ENCODE measurements at places on chromosomes 3 and 15.

GRCh38 chr3:188788621-188789081 lies 383.1 kb upstream of the TPRG1 start:
- DNase-seq, result peak; percentile 60

GRCh38 chr3:184417619-184418327 lies 37.9 kb downstream of the CHRD start:
- DNase-seq, result no peak

DNA sequence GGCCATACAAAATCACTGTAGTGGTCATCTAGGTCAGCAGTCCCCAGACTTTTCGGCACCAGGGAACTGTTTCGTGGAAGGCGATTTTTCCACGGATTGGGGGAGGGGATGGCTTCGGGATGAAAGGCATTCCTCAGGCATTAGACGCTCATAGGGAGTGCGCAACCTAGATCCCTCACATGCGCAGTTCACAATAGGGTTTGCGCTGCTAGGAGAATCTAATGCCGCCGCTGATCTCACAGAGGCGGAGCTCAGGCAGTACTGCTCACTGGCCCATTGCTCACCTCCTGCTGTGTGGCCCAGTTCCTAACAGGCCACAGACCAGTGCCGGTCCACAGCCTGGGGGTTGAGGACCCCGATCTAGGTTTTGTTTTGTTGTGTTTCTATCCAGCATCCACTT lies 200.1 kb downstream of the SLC9A9 start:
- DNase-seq, result no peak

DNA sequence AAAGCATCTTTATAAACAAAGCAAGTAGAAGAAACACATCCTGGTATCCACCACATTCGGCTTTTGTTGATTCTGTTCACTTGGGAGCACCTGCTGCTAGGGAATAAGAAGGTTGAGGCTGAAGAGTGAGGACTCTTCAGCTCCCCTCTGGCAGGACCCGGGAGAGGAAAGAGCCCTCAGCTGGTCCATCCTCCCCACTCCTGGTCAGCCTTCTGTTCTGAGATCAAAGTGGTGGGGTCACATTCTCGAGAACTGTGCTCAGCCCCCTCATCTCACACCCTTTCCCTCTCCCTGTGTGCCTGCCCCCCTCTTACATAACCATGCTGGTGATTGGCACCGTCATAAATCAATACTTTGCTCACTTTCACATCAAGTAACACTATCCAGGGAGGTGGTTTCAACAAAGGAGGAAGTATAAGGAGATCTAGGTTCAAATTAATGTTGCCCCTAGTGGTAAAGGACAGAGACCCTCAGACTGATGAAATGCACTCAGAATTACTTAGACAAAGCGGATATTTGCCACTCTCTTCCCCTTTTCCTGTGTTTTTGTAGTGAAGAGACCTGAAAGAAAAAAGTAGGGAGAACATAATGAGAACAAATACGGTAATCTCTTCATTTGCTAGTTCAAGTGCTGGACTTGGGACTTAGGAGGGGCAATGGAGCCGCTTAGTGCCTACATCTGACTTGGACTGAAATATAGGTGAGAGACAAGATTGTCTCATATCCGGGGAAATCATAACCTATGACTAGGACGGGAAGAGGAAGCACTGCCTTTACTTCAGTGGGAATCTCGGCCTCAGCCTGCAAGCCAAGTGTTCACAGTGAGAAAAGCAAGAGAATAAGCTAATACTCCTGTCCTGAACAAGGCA lies at the start of gene NR1I2:
TSS of gene NR1I2 (plus strand) at position 772 of the 869 bp plus-strand sequence.
- DNase-seq, result no peak

- DNase-seq, result no peak
Measured at GRCh38 chr3:149634573-149634972, 23.3 kb downstream of the WWTR1 start.

GRCh38 chr3:65729555-65729954 lies 309.2 kb downstream of the MAGI1 start:
- DNase-seq, result peak; percentile 70

GRCh38 chr3:51819709-51820406 lies 40.8 kb upstream of the IQCF6 start:
- no peak for DNase-seq
